ENCODE measurements at places on chromosomes 1 and 21.

GRCh38 chr1:36922071-36922470 is 112.2 kb downstream of the GRIK3 start:
- no peak for DNase-seq

DNA sequence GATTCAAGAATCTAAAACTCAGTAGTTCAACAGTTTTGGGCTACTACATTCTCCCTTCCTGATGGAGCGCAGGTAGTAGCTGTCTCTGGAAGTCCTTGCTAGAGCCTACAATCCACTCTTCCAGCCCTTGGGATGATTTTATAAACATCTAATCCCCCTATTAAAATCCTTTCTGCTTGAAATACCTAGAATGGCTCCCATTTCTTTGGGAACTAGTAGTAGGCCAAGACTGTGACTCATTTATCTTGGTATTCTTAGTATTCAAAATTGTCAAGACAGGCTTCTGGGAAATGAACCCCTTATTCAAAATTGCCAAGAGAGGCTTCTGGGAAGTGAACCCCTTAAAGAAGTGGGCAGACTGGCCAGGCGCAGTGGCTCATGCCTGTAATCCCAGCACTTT is 142.5 kb upstream of the FGGY start:
- DNase-seq: no peak

GRCh38 chr1:2199042-2199810 is 4.7 kb upstream of the FAAP20 start:
- peak; percentile 71 for DNase-seq

- no peak for DNase-seq
Measured at GRCh38 chr1:93331412-93331811, 14.3 kb upstream of the DR1 start.

DNA sequence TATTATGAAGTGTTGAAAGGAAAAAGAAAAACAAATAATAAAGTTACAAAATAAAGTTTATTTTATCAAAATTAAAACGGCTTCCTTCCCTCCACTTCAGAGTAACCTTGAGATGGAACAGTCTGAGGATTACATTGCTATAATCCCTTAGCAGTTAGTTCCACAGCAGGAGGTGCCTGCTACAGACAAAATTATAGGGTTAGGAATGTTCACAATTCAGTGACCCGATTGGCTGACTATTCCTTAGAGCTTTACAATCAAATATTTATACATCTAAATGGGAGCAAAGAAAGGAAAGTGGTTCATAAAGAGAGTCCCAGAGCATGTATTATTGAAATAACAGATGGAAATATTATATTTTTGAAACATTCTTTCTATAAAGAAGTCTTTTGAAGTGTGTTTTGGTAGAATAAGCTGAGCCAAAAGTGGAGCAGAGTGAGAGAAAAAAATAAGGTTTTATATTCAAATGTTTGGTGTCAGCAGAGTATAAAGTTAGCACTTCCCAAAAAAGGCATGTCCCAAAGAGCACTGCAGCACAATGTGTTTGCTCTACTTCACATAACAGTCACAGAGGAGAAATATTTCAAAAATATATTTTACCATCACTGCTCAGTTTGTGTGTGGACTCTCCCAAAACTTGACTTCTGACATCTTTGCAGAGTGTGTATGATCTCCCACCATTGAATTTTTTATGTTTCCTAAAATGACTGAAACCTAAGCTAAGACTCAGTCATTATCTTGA is 71.4 kb upstream of the GORAB start:
- no peak for DNase-seq

DNA sequence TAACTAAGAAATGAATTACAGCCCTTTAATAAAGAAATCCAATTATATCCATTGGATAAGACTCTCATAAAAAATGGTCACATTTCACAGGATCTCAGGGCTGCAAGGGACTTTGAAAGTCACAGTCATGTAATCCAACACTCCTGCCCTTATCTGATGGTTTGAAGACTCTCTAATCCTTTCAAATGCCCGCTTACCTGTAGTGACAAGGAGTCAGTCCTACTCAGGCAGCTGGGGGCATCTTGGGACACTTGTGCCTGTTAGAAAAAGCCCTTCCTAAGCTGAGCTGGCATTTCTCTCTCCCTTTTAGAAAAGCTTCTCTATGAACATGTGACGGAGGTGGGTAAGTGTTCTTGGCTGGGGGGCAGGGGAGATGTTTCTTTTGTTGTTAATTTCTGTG is 11.0 kb upstream of the ZNF691 start:
- DNase-seq: no peak

Measured in activated T-cell treated with anti-CD3 and anti-CD28 coated beads, Interleukin-2, amount 50 U/mL, for 1 hour (primary cell).